Ascending aorta (tissue), 2 donors: ENCODE measurements at places on chromosomes 12 and 14.

DNA sequence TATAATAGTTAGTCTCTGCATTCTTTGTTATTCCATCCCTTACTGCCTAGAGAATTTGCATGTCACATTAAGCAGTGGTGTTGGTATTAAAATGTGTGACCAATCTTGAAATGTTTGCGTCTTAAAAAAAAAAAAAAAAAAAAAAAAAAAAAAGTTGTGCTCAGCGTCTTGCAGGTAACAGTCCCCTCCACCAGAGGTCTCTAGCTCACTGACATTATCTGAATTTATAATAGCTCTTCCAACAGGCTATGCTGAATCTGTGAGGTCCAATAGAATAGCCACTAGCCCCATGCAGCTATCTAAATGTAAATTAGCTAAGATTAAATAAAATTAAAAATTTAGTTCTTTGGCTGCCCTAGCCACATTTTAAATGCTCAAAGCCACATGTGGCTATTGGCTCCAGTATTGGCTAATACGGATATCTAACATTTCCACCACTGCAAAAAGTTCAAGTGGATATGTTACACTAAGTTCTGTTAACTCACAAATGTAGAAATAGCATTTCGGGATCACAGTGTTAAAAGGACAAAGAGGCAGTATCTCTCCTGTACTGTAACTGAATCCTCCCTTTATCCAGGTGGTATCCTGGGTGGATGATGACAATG lies 28.7 kb downstream of the NKX2-8 start:
- DNase-seq: no peak

DNA sequence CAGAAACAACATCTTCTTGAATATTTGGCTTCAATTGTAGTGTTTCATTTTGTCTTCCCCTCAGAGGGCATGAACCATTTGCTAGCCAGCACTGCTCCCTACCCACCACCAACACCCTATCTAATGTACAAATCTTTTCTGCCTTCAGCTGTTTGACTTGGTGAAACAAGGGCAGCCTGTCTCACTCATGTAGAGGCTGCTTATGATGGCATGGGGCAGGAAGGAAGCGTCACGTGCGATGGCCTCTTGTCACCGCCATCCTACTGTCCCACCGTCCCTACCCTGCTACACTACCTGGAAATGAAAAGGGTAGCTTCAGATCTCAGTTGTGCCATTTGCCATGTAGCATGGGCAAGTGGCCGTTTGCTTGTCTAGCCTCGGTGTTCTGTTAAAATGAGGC lies 29.9 kb upstream of the LRTM2 start:
- DNase-seq: no peak

- no peak for DNase-seq
Observed at GRCh38 chr12:106919910-106920544, 35.7 kb upstream of the TMEM263 start.

DNA sequence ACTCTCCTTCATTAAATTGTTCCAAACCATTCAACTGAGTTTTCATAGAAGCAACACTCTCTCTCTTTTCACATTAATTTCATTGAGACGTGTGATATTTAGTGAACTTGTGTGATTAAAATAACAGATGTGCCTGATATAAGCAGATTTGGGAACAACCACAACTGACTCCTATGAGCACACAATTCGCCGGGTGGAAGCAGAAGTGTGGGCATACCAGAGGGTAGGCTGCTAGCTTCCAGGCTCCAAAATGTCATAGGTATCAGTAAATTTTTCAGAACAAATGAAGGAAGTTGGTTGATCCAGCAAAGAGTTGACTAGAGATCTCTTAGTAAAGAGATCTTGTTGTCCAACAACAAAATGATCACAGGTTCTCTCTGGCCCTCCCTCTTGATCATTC lies 429.7 kb downstream of the DPF3 start:
- no peak for DNase-seq

DNA sequence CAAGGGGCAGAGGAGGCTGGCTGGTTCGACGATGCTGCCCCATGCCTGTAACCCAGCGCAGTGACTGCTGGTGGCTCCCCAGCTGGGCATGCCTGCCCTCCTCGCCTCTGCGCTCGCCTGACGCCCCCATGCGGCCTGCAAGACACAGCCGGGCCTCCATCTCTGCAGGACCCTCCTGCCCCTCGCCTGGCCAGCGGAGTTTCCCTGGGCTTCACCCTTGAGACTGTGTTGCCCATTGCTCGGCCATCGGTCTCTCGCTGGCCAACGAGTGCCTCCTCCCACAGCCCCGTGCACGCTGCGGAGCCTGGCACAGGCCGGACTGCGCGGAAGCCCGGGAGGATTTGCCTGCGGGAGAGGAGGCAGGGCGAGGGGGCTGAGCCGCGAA lies 17.6 kb downstream of the ASPG start:
- no peak for DNase-seq
